Sciatic nerve (tissue), 2 donors: ENCODE measurements at places on chromosomes 12 and 14. TPM values are rescaled to one million over a fixed set of nuclear protein-coding genes. Genes with fewer than 3 reads are reported as not detected.

Gene OR2AP1
- not detected for total RNA-seq

Gene EDDM3A
- total RNA-seq = not detected

Gene P2RX2
- not detected for total RNA-seq

Gene FOXN4
- total RNA-seq = not detected

Gene SLC5A8
- total RNA-seq = not detected

Gene CMA1
- 2.3 TPM for total RNA-seq

Gene SLC38A1
- 12.7 TPM for total RNA-seq

Gene KRT6C
- total RNA-seq = not detected

Gene SYCP3
- not detected for total RNA-seq

Gene MYO1H
- total RNA-seq = not detected

Gene LMNTD1
- total RNA-seq = not detected

Gene ACSM4
- not detected for total RNA-seq

Gene SMCO3
- 21.0 TPM for total RNA-seq

Gene PLEKHG7
- total RNA-seq = 5.3 TPM

Gene HSPB8
- 12.5 TPM for total RNA-seq

Gene PGF
- 12.4 TPM for total RNA-seq

Gene DHRS1
- 27.7 TPM for total RNA-seq

Gene TMEM179
- total RNA-seq = 4.5 TPM

Gene OR4Q2
- not detected for total RNA-seq

Gene CCND2
- 130 TPM for total RNA-seq

Gene NPFF
- not detected for total RNA-seq

Gene DAO
- not detected for total RNA-seq

Gene CAPZA3
- total RNA-seq = not detected

Gene CPNE6
- not detected for total RNA-seq

Gene FLVCR2
- total RNA-seq = 56.4 TPM

Gene DDN
- total RNA-seq = not detected

Gene RPGRIP1
- 0.45 TPM for total RNA-seq

Gene SCYL2
- 54.1 TPM for total RNA-seq

Gene HOXC12
- total RNA-seq = 0.22 TPM

Gene KRT72
- 0.18 TPM for total RNA-seq
